ENCODE measurements at places on chromosomes 12 and 14.
A peak's percentile ranks its signal among the peaks of the same experiment; 100 is the strongest.

GRCh38 chr12:97259098-97259497, 203.5 kb upstream of the RMST start:
- DNase-seq: no peak

GRCh38 chr12:108884116-108885012, 4.5 kb downstream of the DAO start:
- peak; percentile 84 for DNase-seq

- no peak for DNase-seq
Observed at GRCh38 chr14:53391156-53391555, 238.0 kb upstream of the DDHD1 start.

DNA sequence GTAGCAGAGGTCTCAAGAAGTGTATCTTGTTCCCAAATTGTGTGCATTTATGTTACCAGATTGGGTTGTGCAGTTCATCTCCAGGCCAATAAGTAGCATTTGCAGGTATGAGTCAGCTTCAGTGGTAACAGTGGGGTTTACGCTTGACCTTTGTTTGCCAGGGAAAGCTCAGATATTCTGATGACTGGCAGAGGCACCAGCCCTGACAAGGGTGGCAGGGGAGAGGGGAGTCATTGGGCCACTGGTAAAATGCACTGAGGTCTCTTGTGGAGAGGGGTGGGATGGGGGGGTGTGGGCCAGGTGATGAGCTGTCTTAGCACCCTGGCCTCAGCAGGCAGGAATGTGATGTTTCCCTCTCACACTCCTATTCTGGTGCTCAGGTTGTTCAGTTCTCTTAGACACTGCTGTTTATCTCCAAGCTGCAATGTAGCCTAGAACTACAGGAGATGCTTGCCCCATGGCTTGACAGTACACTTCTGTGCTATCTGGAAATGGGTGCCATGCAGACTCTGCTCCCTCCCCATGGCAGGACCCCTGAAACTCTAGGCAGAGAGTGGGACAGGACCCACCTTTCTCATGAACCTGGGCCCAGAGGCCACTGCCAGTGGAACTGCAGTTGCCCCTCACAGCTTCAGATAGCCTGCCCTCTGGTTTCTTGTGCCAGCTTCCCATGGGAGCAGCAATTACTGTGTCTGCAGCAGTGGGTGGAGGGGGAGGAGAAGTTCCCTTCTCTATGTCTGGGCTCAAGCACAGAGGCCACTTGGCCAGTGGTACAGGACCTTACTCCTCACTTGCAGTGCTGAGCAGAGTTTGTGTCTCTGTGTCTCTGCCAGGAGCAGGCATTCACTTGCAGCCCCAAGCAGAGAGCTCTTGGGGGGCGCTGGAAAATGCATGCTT, 31.9 kb downstream of the USP15 start:
- peak; percentile 44 for DNase-seq

DNA sequence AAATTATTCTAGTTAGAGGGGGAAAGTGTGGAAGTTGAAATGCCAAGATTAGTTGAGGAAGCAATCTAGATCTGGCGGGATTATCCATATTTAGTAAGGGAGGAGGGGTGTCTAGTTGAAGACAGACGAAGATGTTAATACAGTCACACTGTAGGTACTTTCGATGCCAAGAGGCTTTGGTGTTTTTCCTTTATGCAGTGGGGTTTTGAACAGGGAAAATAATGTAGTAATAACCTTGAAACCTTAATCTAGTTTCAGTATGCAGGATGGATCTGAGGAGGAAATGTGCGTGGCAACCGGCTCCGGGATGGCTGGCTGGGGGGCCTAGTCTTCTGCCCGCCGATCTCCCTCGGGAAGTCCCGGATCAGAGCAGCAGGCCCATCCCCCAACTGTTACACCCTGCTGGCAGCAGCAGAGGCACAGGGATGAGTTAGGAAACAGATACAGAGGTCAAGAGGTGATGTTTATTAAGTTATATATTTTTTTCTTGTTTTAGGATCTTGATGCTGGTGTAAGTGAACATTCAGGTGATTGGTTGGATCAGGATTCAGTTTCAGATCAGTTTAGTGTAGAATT, 27.4 kb downstream of the MDM2 start:
- no peak for DNase-seq

DNA sequence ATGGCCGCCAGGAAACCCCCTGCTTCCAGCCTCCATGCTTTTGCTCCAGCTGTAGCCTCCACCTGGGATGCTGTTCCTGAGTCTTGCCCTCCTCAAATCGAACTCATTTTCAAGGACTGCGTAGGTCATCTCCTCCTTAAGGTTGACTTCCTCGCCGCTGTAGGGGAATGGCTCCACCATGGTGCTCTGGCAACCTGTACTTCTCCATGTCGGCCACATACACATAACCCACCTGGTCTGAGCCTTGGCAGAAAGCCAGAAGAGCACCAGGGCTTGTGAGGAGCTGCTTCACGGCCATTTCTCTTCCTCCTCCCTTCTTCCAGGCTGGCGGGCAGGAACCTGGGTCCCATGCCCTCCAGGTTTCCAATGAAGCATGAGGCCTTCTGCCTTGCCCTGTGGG, 36.7 kb upstream of the BEGAIN start:
- no peak for DNase-seq

DNA sequence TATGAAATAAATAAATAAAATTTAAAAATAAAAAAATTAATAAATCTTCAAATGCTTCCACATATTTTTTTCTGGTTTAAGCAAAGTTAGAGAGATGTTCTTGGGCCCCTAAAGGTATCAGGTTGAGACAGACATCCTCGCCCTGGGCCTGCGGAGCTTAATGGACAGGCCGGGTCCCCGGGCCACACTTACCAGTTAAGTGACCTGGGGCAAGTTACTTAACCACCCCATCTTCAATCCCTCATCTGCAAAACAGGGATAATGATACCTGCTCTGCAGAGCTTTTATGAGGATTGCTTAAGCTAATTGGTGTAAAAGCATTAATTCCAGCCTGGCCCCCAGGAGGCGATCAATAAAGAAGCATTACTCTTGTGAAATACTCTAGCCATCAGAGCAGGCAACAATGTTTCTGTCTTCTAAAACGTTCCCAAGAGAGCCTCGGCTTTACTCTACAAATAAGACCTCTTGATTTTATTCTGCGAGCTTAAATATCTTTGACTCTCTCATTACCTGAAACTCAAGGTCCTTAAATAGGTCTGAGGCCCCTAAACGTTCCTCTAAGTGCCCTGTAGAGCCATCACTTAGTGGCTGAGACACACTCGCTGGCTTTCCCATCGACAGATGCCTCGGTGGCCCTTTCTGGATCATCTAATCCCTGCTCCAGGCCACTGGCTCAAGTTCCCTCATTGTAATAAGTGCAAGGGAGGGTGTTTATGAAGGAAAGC, 81.1 kb upstream of the DIO3 start:
- no peak for DNase-seq

- no peak for DNase-seq
Observed at GRCh38 chr14:48936362-48936761, 649.8 kb downstream of the RPS29 start.

DNA sequence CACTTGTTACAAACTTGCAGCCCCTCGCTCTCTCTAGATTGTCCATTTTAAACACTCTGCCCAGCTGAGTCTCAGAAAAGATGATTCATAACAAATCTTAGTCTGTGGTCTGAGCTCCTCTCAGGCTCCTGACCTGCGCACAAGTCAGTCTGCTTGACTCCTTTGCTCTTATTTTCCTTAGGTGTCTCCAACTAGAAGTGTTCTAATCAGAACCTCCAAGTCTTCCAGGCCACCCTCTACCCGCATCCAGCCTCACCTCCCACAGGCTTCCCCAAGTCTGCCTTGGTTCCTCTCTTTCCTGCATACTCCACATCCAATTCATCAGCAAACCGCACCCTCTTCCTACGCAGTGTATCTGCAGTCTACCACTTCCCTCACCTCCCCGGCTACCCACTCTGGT, 42.4 kb upstream of the BDKRB2 start:
- DNase-seq: peak; percentile 10

DNA sequence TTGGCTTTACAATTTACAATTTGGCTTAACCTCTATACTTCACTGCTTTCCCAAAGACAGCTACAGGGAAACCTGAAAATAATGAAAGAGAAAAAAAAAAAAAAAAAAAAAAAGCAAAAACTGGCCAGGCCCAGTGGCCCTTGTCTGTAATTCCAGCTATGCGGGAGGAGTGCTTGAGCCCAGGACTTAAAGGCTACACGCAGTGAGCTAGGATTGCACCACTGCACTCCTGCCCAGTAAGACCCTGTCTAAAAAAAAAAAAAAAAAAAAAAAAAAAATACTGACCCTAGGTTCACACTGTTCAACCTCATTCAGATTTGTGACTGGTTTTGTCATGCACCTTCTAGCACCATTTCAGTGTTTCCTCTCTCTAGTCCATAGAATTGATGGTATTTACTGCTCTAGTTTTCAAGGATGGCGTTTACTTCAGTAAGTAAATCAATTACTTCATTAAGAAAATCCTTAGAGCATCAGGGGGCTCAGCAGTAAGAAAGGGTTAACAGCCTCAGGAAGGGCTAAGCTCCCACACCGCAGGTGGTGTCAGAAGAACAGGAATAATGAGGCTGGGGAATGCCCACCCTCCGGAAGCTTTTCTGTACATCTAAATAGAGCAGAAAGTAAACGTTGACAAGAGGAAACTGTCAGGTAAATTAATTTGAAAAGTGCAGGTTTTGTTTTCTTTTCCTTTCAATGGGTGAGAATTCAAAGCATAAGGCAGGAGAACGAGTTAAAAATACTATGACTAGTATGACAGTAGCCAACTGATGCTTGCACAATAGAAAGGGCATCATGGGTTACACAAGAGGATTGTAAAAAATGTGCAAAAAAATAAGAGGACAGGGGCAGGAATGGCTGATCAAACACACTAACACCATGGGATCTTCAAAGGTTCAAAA, 115.0 kb upstream of the MDM1 start:
- DNase-seq: no peak

- peak; percentile 98 for DNase-seq
Observed at GRCh38 chr14:102319351-102320032, at the start of gene ZNF839. Gene ZNF839, plus strand, starts transcription at chr14:102319746. Its CDS starts 20 bp downstream, at chr14:102319766.

GRCh38 chr14:70785556-70785955, 23.8 kb downstream of the MAP3K9 start:
- no peak for DNase-seq

DNA sequence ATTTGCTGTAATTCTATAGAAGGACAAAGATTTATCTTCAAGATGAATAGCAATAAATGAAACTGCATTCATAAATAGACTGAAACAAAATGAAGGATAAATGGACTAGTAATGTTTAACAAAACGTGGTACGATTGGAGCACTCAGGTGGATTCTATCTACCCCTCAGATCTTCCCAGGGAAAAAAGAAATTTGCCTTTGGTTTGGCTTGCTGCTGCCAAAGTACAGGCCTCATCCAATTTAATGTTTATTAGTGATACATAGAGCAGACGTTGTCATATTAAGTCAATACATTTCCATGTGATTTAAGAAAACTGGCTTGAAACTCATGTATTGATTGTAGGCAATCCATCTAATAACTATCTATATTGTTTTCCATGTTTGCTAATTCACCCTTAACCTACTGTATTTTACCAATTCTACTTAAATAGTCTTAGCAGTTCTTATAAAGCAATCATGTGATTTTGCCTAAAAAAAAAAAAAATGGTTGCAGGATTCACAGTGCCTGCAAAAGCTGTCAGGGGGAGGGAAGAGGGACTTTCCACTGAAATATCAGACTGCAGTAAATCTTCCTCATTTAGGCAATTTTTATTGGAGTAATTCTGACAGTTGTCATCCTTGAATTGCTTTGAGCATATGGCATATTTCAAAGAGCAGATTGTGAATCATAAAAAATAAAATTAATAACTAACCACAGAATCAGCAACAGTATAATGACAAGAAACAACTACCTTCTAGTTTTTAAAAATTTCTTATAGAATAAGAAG, 242.2 kb upstream of the NPAS3 start:
- DNase-seq: no peak

DNA sequence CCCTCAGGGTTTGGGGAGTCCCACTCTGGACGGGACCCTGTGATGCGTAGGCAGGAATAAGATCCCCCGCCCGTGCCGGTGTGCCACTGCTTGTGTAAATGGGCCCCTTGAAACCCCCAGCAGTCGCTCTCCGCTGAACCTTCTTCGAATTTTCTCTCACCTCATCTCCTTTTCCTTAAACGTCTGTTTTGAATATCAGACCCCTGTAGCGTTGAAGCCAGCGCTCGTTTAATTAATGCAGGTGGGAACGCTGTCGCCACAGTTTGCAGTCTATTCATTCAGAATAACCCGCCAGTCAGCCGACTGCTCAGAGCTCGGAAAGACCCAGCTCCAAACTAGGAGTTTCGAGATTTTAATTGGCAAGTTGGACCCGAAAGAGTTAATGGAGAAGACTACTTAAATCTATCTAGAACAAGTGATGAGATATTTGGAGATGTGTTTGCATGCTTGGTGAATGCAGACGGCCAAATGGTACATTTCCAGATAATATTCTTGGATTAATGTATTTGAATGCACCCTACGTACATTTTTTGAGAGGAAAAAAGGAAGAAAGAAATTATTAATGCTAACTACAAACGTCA, 739 bp upstream of the PPP2R5E start:
- no peak for DNase-seq

DNA sequence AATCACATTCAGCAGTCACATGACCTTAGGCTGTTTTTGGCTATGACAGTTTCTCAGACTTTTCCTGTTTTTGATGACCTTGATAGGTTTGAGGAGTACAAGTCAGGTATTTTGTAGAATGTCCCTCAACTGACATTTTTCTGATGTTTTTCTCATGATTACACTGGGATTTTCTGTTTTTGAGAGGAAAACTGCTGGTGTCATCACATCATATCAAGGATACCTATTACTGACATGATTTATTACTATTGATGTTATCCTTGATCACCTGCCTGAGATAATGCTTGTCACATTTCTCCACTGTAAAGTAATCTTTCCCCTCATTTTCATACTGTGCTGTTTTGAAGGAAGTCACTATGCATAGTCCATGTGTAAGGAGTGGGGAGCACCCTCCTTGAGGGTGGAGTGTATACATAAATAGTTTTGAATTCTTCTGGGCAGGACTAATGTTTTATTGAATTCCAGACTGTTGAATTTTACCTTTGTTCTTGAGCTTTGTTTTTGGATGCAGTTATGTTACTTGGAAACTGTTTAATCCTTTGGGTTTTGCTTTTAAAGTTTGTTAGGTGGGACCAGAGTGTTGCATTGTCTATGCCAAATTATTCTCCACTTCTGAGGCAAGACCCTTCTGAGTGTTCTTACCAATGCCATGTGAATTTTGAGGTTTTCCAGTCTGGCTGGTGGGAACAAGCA, 444.5 kb upstream of the FAR2 start:
- no peak for DNase-seq

DNA sequence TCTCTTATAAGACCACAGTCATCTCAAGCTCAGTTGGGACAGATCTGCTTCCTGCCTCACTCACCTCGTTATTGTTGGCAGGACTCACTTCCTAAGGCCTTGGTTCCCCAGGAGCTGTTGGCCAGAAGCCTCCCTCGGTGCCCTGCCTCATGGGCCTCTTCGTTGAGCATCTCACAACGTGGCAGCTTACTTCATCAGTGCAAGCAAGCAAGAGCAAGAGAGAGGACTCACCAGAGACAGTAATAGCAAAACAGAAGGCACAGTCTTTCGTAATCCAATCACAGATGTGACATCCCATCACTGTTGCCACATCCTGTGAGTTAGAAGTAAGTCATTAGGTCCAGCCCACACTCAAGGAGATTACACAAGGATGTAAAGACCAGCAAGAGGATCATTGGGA, 5.1 kb upstream of the NUMB start:
- peak; percentile 71 for DNase-seq

- no peak for DNase-seq
Observed at GRCh38 chr14:68808696-68809480, 16.0 kb upstream of the ZFP36L1 start.

Data from stimulated activated CD8-positive, alpha-beta memory T cell treated with anti-CD3 and anti-CD28 coated beads, Interleukin-4, amount 100 ng/mL, for 48 hours (primary cell).